ENCODE measurements at places on chromosomes 7 and 10.

GRCh38 chr10:89248990-89249389 lies 2.6 kb downstream of the LIPA start:
- DNase-seq = no peak

DNA sequence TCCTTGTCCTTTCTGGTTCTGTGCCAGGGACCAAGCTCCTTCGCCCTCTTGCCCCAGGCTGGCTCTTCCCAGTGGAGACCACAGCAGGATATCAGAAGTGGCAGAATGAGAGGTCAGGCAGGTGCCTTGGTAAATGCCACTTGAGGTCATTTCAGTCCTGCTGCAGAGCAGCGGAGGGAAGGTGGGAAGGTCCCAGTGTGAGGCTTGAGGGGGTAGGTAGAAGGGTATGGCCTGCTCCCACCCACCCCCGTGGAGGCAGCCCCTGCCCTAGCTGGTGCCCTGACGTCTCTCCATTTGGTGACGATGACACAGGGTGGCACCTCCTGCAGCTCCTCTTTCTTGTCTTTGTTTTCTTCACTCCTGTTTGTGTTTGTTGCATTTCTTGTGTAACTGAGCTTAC lies 538.8 kb downstream of the TCERG1L start:
- DNase-seq = no peak

GRCh38 chr7:148262721-148263229 lies 327.8 kb upstream of the C7orf33 start:
- peak; percentile 54 for DNase-seq

DNA sequence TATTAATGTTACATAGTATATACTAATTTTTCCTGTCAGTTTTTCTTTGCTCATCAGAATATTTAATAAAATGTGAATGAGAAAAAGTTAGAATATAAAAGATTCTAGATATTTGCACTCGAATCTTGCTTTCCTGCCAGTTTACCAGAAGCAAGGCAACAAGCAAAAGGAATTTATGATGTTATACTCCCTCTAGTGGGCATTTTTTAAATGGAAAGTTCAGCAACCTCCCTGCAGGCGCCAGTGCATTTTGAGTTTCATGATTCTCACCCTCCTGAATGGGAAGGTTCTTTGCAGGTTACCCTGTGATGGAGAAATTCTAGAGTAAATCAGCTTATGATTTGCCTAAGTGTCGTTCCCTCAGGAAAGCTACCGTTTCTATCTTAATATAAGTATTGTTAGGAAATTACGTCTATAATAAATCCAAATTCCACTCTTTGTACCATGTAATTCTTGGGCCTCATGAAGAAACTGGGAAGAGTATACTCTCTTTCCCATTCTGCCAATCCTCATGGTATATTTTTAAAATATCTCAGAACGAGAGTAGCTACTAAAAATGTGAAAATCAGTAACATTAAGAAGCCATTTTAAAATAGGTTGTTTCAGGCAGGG lies 350.0 kb downstream of the CRPPA start:
- peak; percentile 71 for DNase-seq

- DNase-seq = no peak
Observed at GRCh38 chr10:110643653-110644597, at the start of gene RBM20. TSS of gene RBM20 (plus strand) at chr10:110644336. CDS start at chr10:110644455, 119 bp downstream.

Measured in fibroblast of skin of scalp (primary cell).